ENCODE measurements at places on chromosomes 1 and 21.

DNA sequence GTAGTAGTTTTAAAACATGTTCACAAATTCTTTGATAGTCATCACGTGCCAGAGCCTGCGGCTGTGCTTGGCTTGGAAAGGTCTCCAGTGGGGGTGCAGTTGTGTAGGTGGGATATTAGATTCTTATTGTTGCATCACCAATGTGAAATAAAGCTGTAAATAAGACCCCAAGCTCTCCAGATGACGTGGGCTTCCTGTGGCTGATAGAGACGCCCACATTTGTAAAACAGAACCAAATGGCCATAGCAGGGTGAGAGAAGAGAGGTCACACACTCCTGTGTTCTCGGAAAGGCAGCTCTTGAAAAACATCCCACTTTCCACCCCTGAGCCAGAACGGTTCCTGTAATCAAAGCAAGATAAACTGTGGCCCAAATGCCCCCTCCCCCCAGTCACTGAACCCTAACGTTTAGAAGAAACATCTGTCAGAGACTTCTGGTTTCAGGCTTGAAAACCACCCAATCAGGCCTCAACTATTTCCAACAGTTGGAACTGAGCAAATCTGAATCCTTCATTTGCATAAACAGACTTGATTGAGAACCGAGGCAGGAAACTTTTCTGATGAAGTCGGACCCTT is 6.6 kb upstream of the NTPCR start:
- peak; percentile 57 for DNase-seq

DNA sequence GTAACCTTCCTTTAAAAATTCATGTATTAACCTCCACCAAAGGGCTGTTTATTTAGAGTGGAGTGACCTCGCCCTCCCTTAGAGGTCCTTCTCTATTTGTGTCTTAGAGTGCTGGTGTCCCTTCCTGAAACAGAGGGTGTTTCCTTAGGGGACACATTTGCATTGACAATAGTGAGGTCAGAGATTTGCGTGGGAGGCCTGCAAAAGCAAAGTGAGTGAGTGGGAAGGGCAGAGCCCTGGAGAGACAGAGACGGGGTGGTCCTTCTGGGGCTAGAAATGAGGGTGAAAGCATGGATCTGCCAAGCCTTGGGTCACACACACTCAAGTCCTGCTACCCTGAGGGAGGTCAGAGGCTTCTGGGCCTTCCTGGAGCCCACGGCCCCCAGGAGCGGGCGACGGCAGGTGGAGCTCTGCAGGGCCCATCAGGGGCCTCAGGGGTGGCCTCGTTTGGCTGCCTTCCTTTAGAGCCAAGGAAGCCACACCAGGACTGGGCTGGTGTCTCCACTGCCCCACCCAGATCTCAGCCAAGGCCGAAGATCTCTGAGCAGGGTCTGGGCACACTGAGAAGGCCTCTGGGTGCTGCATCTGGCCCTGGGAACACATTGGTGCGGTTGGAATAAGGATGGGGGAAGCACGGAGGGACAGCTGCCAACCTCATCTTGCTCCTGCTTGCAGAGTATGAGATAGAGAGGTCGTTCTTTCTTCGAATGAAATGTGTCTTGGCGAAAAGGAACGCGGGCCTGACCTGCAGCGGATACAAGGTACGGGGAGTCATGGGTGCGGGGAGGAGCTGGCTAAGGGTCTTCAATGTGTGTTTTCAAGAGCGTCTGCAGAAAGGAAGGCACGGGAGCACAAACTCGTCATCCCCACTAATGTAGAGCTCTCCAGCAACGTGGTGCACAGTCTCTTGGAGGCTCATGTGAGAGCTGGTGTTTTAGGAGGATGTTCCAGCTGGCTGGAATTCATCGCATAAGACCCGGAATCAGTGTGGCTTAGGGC is 23.8 kb downstream of the SIM2 start:
- no peak for DNase-seq

DNA sequence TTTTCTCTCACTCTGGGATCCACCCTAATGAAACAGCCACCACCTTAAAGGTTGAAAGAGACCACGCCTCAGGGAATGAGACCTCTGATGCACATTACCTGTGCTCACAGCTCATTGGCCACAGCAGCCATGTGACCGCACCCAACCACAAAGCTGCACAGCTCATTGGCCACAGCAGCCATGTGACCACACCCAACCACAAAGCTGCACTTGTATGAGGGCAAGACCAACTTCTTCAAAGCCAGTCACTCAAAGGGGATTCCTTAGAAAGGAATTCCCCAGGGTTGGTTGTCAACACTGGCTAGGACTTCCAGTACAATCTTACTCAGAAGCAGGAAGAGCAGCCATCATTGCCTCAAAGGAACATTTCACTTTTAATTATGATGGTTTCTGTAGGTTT is 43.6 kb upstream of the PDE9A start:
- DNase-seq = peak; percentile 57

DNA sequence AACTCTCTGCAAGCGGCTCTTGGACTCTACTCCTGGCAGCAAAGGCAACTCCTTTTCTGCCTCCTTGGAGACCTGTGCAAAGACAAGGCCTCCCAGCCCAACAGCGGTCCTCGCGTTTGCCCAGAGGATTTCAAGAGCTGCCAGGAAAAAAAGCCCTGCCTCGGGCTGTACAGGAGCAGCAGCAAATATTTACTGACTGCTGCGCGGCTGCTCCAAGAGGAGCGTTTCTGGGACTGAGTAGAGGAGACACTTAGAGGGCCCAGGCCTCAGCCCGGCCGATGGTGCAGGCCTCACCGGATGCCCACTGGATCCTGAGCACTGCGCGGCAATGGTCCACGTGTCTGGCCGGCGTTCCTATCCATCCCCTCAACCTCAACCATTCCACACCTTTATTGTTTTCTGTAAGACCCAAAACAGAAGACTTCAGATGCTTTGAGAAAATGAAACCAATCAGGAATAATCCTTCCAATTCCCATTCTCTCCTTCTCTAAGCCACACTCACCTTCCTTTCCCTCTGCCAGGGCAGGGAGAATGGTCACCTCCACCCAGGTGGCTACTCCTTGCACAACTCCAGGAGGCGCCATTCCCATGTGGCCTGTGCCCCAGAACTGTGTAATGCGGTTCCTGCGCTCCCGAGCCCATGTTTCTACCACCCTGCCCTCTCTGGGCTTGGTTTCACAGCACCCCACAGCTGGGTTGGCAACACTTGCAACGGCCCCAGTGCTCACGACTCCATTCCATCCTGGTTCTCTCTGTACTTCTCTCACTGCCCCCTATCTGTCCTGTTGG is 215.8 kb downstream of the TRABD2B start:
- no peak for DNase-seq

GRCh38 chr1:56403321-56403720 is 176.0 kb downstream of the PLPP3 start:
- no peak for DNase-seq

DNA sequence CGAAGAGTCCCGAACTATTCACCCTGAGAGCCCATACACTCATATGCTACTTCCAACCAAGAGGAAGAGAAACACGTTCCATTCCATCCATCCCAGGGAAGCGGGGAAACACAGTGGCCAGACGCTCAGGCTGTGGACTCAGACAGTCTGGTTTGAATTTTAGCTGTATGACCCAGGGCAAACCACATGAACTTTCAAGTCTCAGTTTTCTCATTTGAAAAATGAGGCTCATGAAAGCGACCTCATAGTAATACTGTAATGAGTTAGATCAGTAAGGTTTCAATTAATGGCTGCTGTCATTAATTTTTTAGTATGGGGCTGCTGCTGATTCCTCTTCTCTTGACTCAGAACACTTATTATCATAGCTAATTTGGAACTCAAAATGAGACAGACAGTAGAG is 1.5 kb downstream of the FCRL4 start:
- DNase-seq = no peak

DNA sequence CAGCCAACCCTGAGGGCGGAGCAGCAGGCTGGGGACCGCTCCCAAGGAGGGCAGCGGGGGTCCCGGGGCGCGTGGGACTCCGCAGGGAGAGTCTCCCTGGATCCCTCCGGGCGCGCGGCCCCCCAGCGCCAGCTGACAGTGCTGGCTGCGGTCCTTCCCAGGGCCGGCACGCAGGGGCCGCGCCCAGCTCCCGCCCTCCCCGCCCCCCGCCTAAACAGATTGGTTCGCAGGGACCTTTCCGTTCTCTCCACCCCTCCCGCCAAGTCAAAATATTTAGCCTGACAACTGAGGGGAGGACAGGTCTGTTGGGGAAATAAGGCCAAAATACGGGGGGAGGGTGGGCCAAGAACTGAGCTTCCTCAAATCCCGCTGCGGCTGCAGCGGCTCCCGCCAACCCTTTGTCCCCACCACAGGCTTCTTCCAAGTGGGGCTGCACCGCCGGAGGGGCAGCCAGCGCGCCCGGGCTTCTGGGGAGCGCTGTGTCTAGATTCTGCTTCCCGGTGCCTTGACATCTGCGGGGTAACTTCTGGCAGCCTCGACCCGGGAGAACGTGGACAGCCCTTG is at the start of gene INSRR:
Gene INSRR (minus strand): TSS at position 159 of the 564 bp plus-strand sequence. CDS start 496 bp downstream, outside the sequence.
- no peak for DNase-seq

GRCh38 chr1:106925750-106926149 is 130.7 kb upstream of the PRMT6 start:
- DNase-seq = no peak

DNA sequence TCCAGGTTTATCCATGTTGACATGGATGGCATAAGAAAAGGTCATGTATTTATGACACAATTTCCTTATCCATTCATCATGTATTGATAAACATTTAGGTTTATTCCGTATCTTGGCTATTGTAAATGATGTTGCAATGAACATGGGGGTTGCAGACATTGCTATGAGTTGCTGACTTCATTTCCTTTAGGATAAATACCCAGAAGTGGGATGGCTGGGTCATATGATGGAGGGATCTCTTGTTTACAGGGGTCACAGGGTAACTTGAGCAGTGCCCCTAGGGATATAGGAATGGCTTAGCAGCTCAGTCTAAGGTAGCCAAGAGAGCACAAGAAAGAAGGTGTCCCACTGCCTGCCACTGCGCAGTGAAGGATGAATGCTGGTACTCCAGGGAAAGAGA is 229.6 kb upstream of the COA6 start:
- DNase-seq = no peak

DNA sequence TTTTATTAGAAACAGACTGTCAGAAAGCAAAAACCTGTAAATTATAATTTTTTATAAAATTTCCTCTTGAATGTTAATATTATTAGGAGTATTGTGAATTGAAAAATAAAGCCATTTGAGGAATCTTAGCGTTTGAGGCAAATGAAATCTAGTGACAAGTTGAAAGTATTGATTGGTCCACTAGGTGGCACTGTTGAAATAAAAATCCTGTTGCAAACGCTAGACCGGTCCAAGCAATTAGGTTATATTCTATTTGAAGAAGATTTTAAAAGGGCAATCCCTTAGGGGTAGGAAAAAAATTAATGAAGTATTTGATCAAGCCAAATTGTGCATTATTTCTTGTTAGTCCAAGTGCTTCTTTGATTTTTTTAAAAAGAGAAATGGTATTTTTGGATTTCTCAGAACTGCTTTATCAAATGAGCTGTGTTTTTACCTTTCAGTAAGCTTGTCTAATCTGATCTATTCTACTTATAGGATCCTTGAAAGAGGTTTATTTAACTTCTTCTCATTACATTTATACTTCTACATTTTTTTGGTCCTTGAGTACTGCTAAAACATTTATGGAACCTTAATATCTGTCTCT is 57.7 kb downstream of the ATG4C start:
- DNase-seq = no peak

DNA sequence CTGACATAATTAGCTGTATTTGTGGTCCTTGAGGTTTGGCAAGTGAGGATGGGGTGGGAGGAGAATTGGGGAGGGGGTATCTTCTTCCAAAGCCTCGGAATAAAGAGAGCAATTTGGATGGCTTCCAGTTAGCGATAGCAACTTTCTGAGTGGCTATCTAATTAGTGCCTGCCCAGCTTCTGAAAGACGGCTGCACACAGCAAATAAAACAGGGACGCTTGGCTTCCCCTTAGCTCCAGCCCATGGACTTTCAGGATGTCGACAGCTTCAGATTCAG is 31.1 kb downstream of the KLHDC7A start:
- no peak for DNase-seq

- no peak for DNase-seq
Measured at GRCh38 chr1:9807541-9807940, 16.2 kb downstream of the CLSTN1 start.

DNA sequence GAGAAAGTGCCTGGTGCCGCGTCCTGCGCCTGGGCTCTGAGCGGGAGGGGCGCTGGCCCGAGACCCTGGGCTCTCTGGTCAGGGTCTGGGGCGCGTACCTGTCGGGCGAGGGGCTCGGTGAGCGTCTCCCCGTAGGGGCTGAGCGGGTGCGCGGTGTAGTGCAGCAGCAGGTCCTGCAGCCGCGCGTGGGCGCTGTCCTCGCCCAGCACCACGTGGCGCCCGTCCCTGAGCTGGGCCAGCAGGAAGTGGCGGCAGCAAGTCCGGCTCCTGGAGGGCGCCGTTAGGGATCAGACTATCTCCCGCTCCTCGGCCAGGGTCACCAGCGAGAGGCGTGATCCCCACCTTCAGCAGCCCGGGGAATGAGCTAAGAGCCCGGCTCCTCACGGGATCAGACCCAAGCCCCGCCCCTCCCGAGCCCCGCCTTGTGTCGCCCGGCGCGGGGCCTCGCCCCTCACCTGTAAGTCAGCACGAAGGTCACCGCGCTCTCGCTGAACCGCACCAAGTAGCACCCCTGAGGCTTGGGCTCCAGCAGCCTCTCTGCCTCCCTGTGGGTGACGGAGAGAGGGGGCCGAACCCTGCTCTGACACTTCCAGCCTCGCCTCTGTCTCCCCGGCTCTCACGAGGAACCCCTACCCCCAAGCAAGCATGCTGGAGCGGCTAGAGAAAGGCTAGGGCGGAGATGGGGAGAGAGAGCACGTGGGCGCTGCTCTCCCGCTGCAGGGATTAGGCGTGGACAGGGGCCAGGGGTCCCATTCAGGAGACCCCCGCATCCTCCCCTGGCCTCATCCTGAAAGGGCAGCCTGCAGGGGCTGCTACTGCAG is 2.7 kb downstream of the SH2D2A start:
- DNase-seq = peak; percentile 84

- no peak for DNase-seq
Measured at GRCh38 chr1:115222616-115223402, 115.2 kb downstream of the NGF start.

- DNase-seq = no peak
Measured at GRCh38 chr21:25559746-25560145, 47.5 kb downstream of the MRPL39 start.

DNA sequence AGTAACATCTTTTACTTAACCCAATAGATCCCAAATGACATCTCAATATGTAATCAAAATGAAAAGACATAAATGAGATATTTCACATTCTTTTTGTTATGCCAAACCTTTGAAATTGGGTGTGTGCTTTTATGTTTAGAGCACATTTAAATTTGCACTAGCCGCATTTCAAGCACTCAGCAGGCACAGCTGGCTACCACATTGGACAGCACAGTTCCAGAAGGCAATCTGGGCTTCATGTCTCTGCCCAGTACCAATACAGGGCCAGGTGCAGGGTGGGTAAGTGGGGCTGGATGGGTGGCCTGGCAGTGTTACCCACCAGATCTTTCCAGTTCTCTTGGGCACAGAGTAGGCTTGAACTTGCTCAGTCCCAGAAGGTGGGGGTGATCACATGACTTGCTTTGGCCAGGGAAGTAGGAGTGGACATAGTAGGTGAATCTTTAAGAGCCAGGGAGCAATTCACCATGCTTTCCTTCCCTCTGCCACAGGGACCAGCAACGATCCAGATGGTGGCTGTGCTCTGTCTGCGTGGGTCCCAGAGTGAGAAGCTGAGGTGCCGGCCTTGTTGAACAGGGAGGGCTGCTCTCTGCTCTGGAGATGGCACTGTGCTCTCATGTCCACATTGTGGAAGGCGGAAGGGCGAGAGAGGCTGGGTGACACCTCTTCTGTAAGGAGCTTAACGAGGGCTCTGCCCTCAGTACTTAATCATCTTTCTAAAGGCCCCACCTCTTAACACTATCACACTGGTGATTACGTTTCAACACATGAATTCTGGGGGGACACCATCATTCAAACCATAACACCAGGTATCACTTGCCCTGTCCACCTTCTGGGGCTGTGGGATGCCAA is 261.4 kb downstream of the GRIK3 start:
- DNase-seq = no peak

- DNase-seq = no peak
Measured at GRCh38 chr1:9785406-9785805, 38.4 kb downstream of the CLSTN1 start.

All from activated CD4-positive, alpha-beta T cell treated with anti-CD3 and anti-CD28 coated beads, Interleukin-2, amount 50 U/mL, for 48 hours (primary cell).